ENCODE measurements at places on chromosomes 6 and 20.

GRCh38 chr20:11826334-11826733 lies 91.4 kb upstream of the BTBD3 start:
- no peak for DNase-seq

DNA sequence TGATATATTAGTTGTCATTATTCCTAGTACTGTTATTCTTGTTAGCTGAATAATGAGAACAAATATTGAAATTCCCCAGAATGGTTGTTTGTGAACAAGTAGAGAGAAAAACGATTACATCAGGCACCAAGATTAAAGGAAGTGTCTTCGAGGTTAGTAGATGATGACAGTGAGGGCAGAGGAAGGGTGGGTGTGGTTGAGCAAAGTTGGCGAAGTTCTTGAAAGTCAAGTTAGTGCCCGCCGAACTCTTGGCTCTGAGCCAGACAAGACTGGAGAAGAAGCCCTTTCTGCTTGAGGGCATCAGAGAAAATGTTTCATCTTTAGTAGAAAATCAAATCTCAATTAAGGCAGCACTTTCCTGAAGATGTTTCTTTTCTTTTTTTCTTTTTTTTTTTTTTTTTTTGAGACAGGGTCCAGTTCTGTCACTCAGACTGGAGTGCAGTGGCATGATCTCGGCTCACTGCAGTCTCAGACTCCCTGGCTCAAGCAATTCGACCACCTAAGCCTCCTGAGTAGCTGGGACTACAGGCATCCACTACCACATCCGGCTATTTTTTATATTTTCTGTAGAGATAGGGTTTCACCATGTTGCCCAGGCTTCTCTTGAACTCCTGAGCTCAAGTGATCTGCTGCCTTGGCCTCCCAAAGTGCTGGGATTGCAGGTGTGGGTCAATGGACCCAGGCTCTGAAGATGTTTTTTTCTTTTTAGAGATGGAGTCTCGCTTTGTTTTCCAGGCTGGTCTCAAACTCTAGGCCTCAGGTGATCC lies 77.1 kb downstream of the SGK1 start:
- peak; percentile 40 for DNase-seq

DNA sequence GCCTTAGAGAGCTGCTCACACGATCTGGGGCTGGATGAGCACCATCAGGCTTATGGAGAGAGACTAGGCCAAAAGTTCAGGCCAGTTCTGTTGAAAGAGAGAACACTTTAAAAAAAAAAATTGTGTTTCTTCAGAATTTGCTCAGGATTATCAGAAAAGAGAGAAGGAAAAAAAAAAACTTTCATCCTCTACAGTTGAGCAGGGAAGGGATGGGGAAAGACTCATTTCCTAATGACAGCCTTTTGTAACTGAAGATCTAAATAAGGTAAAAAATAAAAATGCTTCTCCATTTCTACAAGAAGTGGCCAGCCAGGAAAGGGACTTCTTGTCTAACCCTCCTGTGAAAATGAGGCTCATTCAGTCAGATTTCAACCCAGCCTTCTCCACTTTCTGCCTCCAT lies 134.8 kb downstream of the LY86 start:
- DNase-seq: no peak

GRCh38 chr6:24188578-24189080 lies 62.6 kb downstream of the NRSN1 start:
- no peak for DNase-seq

GRCh38 chr6:27838945-27839625 lies 73.1 kb downstream of the OR2B2 start:
- DNase-seq: no peak

- no peak for DNase-seq
Measured at GRCh38 chr6:81362246-81362645, 390.2 kb downstream of the TENT5A start.

GRCh38 chr6:819122-819521 lies 126.2 kb upstream of the EXOC2 start:
- no peak for DNase-seq

- DNase-seq: peak; percentile 85
Measured at GRCh38 chr20:49713753-49714712, at the start of gene B4GALT5. B4GALT5 (minus strand) TSS chr20:49713878; CDS start chr20:49713690, 188 bp downstream.

DNA sequence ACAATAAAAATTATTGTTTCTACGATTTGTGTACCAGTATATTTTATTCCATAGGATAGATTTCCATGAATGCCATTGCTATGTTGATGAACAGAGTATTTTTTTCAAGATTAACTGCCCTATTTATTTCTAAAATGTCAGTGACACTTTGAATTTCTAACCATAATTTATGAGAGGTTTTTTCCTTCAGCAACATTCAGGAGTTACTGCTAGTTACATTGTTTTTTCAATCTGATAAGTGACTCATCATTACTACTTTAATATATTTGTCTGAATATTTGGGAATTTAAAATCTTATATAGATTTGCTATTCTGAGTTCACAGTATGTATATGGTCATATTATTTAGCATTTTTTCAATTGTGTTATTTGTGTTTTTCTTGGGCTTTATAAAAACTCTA lies 6.0 kb upstream of the OR2B6 start:
- no peak for DNase-seq

DNA sequence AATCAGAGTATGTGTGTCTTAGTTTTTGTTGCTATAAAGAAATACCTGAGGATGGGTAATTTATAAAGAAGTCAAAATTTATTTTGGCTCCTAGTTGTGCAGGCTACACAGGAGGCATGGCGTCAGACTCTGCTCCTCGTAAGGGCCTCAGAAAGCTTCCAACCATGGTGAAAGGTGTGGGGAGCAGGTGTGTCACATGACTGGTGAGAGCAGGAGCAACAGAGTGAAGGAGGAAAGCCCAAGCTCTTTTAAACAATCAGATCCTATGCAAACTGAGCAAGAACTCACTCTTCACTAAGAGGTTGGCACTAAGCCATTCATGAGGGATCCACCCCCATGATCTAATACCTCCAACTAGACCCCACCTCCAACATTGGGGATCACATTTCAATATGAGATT lies 1524.3 kb downstream of the HACE1 start:
- no peak for DNase-seq

DNA sequence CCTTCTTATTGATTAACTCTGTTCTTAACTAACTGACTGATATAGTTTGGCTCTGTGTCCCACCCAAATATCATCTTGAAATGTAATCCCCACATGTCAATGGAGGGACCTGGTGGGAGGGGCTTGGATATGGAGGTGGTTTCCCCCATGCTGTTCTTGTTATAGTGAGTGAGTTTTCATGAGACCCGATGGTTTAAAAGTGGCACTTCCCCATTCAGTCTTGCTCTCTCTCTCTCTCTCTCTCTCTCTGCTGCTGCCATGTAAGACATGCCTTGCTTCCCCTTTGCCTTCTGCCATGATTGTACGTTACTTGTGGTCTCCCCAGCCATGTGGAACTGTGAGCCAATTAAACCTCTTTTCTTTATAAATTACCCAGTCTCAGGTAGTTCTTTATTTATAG lies 81.8 kb upstream of the SPACA1 start:
- DNase-seq: no peak

GRCh38 chr6:138378463-138378862 lies 758 bp downstream of the SMIM28 start:
- no peak for DNase-seq

GRCh38 chr6:149480502-149481280 lies 4.1 kb downstream of the ZC3H12D start:
- DNase-seq: no peak

GRCh38 chr6:137036566-137037300 lies 8.0 kb downstream of the IL20RA start:
- DNase-seq: no peak

- DNase-seq: no peak
Measured at GRCh38 chr20:49539481-49540231, 28.3 kb downstream of the PTGIS start.

DNA sequence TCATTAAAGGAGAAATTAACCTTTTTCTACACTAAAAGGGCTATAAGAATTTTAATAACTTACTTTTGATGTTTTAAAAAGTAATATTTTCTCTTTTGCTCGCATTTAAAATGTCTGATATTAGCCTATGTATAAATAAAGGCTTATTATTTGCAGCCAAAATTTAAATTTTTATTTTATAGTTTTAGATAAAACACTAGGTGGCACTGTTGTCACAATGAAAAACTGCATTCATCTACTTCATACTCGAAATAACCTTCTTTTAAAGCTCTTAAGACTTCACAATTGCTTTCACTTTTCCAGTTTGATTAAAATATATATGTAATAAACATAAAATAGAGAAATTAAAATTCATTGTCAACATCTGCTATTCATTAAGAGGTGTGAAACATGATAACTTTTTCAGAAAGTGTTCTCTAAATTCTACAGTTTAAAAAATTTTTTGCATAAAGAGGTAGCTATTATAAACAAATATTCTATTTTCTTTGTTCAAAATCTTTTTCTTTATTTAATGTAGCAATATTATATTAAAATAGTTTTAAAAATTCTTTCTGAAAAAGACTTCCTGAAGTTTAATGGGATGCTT lies 78.8 kb upstream of the DEFB112 start:
- peak; percentile 4 for DNase-seq

- peak; percentile 56 for DNase-seq
Measured at GRCh38 chr6:131924881-131925474, 26.2 kb downstream of the CCN2 start.

DNA sequence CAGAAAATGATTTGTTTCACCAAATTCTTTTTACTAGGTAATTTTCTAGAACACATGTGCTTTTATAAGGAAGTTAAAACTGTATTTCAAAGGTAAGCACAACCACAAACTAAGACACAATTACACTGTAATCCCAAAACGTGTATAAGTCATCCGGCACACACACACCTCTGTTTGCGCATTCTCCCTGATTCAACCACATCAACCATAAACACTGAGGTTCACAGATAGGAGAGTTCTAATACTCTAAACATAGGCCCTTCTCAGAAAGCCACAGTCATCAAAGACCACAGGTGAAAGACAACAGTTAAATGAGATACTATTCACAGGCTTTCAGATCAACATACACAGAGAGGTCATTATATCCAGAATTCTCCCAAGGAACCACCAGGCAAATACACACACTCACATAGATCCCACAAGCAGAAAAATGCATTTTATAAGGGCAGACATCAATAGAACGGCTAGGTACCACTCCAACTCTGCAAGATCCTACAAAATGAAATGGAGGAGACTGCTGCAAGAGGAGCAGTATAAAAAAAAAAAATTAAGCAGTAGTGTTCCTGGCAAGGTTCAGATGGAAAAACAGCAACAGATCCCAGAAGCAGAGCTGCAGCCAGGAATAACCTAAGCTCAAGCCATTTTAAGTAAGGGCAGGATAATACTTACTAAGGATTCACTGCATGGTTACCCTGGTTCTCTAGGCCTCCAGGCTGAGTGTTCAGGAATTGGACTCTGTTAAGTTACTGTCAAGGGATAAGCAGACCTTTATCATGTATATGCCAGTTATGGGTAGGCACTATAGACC lies 6.6 kb upstream of the FBXO9 start:
- no peak for DNase-seq

- no peak for DNase-seq
Measured at GRCh38 chr6:43622541-43622940, 6.5 kb downstream of the GTPBP2 start.

DNA sequence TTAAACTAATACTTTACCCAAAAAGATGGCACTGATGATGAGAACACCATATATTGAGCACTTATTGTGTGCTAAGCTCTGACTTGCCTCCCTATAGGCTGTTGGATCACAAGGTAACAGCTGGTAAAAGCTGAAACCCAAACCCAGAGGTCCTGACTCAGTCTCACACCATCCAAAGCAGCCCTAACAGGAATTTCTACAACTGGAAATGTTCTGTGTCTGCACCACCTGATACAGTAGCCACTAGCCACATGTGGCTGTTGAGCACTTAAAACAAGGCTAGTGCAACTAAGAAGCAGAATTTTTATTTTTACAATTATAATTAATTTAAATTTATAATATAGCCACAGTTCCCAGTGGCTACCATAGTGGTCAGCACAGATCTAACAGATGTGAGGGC lies 15.6 kb upstream of the MATN4 start:
- DNase-seq: no peak

GRCh38 chr6:5976811-5977210 lies 29.9 kb downstream of the NRN1 start:
- DNase-seq: no peak

DNA sequence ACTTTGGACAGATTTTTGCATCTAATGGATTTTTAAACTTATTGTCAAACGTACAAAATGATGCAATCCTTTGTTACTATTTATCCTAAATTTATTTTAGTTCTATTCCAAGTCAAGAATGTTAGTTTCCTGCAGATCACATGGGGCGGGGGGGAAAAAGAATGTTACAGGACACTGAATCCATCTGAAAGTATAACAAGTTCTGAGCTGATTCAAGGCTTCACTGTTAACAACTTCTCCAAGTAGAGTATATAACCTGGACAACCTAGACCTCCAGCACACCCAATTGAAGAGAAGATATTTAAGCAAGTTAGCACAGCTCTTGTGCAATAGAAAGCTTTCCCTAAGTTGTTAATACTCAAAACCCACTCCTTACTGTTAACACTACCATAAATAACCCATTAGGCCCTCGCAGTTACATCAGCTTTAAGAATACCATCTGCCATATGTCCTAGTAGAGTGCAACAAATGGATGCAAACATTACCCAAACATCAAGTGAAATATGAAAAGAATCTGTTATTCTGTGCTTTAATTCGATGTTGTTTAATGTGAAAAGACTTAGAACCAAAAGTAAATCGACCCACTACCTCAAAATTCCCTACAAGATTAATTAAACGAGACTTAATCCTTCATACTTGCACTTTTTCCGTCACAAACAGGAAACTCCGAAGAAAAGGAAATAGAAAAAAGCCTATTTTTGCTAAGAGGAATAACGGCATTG lies 1.3 kb downstream of the SEC63 start:
- DNase-seq: no peak

DNA sequence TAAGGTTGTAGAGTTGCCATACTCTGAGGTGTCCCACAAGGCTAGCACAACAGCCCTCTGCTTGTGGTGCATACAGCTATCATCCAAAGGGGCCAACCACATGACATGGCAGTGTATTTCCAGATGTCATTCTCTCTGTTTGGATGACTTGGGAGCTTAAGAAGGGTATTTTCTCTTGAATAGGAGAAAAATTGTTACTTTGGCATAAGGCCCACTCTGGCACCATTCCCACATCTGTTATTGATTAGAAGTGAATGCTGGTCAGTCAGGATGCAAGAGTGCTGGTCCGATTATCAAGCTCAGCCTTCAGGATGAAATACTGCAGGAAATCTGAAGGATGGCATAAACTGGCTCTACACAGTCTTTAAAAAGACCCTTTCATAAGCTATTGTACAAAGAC lies 83.6 kb upstream of the C20orf144 start:
- no peak for DNase-seq

DNA sequence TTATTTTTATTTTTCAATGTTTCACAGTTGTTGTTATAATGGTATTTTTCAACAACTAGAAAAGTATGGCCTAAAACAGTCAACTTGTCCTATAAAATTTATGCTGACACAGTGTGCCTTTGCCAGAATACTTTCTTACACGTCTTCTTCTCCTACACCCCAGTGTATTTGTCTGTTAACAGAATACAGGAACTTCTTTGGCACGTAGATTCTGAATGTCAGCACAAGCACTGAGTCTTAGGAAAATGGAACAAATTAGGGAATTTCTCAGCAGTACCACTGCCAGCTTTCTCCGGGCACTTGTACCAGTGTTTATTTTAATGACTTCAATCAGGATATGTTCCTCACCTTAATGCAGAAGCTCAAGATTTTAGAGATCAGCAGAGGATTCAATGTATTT lies 26.7 kb upstream of the AKIRIN2 start:
- DNase-seq: no peak

All from hematopoietic multipotent progenitor cell (in vitro differentiated cells).